LHCN-M2 (cell line): ENCODE measurements at places on chromosomes 5 and 9.

DNA sequence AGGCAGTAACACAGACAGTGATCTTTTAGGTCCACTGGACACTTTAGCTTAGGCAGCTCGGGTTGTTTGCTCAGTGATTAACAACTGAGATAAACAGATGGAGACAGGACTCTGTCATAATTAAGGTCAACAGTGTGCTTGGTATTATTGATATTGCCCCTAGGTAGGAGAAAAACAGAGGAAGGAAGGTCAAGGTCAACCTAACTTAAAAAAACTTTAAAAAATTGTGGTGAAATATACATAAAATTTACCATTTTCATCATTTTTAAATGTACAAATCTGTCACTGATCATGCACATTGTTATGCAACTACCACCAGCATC, 2.1 kb upstream of the HSPA4 start:
- DNase-seq, result no peak

- DNase-seq, result no peak
Measured at GRCh38 chr9:134459573-134459972, 133.3 kb downstream of the RXRA start.

DNA sequence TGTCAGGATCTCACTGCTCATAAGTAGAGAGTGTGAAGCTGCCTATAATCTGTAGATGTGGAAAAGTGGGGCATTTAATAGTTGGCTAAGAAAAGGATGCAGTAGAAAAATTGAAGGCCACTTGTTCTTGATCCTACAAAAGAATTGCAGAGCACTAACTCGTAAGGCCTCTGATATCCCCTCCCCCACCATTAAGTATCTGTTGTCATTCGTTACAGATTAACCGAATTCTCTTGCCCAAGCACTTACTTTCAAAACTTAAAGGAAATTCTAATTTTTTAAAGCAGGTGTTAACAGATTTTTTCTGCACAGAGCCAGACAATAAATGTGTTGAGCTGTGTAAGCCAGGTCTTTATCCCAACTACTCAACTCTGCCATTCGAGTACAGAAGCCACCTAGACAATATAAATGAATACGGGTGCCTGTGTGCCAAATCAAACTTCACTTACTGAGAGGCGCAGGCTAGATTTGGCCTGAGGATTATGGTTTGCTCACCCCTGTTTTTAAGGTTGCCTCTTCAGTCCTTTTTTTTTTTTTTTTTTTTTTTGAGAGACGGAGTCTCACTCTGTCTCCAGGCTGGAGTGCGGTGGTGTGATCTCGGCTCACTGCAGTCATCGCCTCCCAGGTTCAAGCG, 234.8 kb downstream of the RFK start:
- no peak for DNase-seq

DNA sequence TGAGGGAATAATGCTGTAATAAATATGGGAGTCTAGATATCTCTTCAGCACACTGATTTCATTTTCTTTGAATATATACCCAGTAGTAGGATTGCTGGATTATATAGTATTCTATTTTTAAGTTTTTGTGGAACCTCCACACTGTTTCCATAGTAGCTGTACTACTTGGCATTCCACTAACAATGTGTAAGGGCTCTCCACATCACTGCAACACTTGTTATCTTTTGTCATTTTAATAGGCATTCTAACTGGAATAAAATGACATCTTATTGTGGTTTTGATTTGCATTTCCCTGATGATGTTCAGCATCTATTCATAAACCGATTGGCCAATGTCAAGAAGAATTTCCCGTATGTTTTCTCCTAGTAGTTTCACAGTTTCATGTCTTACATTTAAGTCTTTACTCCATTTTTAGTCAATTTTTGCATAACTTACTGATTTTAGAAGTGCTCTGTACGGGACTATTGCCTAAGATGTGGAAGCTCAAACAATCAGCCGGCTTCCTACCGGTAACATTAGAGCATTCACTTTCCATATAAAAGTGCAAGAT, 1078.8 kb downstream of the TAF11L14 start:
- DNase-seq, result peak; percentile 3

- no peak for DNase-seq
Measured at GRCh38 chr9:89668216-89668865, 63.5 kb downstream of the GADD45G start.

GRCh38 chr5:31382051-31382878, 149.6 kb downstream of the DROSHA start:
- DNase-seq, result peak; percentile 12

DNA sequence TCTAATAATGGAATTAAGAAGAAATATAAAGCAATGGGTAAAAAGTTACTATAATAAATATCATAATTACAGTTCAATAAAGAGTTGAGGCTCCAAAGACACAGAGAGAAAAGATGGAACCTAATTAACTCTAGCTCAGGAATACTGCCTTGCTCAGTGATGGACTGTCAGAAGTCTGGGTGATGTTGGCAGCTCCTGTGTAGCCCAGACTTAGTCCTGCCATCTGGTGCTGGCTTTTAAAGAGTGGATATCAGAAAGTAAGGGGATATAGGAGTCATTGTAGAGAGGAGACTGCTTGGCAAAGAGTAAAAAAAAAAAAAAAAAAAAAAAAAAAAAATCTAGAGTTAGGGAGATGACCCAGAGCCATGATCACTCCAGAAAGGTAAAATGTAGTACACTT, 551.9 kb upstream of the DMAC1 start:
- DNase-seq, result no peak

DNA sequence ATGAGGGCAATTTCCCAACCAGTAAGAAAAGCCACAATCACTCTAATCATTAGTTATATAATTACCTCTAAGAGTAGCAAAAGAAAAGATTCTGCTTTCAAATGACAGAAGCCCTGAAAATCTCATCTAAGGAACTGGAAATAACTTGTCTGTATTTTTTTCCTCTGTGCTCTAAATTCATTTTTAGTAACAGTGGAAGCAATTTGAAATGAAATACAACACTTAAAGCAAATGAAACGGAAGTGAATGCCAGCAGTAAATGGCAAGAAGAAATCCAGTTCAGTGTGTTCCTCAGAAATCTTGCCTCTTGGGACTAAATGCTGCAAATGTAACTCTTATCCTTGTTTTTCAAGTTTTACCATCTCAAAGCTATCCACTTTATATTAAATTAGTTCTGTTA, 294.9 kb downstream of the TAF11L14 start:
- no peak for DNase-seq

GRCh38 chr5:59132131-59132530, 549.3 kb downstream of the RAB3C start:
- no peak for DNase-seq

DNA sequence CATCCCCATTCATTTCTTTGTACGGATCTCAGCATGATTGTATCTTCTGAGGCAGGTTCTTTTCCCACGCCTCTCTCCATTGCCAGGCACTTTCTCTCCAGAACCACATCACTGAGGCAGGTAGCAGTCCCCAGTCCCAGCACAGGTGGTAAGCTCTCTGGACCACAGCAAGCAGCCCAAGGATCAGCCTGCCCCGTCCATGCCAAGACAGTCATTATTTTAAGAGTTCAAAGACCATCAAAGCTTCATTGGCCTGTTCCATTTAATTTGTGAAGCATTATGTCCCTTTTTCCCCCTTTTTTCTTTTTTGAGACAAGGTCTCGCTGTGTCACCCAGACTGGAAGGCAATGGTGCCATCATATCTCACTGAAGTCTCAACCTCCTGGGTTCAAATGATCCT, 171.7 kb downstream of the AUH start:
- DNase-seq, result no peak

DNA sequence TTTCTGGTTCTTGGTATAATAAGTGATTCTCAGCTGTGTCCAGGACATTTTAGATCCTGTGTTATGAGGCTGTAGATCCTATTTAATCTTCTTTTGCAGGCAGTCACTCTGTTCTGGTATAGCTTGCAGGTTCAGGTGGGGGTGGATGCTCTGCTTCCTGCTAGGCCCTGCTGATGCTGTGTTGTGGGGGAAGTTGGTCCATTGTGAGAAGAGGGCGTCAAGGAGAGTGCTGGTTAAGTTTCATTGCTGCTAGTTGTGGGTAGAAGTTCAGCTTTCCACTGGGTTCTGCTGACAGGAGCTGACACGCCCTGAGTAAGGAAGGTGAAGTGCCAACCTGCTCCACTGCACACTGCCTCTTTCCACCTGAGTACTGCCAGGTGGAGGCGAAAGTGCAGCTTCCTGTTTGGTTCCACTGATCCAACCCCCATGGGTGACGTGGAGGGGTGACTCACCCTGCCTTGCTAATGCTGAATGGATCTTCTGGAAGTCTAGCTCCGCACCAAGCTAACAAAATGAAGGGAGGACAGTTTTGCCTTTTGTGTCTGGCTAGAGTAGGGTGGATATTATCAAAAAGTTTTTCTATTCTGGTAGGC, 16.3 kb downstream of the NMRK1 start:
- no peak for DNase-seq

- DNase-seq, result no peak
Measured at GRCh38 chr5:95779611-95780010, 42.9 kb downstream of the GLRX start.

DNA sequence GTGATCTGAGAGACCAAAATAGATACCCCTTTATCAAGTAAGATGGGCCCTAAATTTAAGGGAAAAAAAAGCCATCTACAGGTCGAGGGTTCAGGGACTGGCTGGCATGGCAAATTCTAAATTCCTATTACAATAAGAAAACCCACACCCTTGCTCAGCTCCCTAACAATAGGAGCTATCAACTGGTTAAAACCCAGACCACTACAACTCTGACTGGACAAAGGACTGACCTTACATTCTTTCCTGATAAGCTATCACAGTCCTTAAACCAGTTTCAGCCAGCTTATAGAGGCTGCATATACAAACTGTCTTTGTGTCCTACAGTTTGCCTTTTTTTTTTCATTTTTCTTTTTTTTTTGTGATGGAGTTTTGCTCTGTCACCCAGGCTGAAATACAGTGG, 803.6 kb downstream of the NR2F1-AS1 start:
- no peak for DNase-seq

DNA sequence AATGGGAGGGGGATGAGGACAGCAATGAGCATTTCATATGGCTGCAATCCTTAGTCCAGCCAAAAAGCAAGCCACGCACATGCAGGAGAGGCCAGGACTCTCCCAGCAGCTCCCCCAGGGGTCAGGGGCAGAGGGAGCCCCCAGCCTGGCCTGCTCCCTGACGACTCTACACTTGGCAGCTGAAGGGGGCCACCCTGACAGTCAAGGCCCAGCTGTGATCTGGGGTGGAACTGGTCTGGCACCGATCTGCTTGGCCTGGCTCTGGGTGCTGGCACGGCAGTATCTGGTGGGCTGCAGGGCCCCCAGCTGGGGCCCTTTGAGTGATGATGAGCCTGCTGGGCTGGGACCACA, 118.1 kb downstream of the ADAMTS2 start:
- DNase-seq, result no peak

- DNase-seq, result no peak
Measured at GRCh38 chr5:179777456-179777855, 16.3 kb upstream of the LTC4S start.

- DNase-seq, result peak; percentile 40
Measured at GRCh38 chr9:86843206-86843605, 104.1 kb downstream of the GAS1 start.

DNA sequence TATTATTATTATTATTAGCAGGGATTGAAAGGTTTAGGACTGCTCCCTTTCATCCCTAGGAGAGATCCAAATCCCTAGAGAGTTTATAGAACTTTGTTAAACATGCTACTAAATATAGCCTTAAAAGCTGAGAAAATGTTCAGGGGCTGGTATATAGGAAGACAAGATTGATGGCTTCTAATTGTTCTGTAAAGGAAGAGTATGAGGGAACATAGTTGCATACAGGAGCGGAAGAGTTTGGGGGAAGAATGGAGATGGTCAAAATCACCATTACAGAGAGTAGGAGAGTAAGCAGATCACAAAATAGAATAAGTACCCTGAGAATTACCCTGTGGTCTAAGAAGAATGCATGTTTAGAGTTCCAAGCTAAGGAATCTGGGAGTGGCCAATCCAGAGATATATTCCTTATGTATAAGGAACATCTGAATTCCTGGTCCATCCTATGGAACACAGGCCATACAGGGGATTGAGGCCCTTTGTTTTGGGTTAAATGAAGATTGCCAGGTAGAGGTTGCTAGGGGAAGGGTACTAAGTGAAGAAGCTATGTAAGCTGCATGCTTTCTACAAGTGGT, 158.0 kb upstream of the APC start:
- DNase-seq, result no peak

DNA sequence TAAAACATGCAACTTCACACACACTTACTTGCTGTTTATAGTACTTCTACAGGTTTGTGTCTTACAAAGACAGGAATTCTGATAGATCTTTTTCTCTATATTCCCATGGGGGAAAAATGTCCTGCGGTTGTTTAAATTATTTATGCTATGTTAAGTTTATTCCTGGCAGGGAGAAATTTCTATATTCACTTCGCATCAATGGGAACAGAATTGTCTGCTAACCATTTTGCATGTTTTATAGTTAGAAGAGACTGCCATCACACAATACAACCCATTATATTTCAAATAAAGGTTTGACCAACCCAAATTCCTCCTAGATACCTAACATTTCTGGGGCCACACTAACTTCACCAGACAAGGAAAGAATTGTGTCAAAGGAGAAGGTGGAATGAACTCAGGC, 110.0 kb upstream of the PRR16 start:
- DNase-seq, result no peak

- no peak for DNase-seq
Measured at GRCh38 chr9:134491196-134491835, 150.3 kb upstream of the COL5A1 start.
